ENCODE measurements at places on chromosomes 11 and 22. TPM values are rescaled to one million over a fixed set of nuclear protein-coding genes. Genes with fewer than 3 reads are reported as not detected.

GRCh38 chr22:21104126-21104691 lies 58.5 kb downstream of the LRRC74B start:
- peaks cover 1% of the 10 kb centered on the region for H3K27me3 ChIP-seq
- no peak overlapping the region for H3K4me3 ChIP-seq
- no peak overlapping the region for H3K27ac ChIP-seq
- peaks cover 13% of the 10 kb centered on the region for H3K4me1 ChIP-seq

The TRIM6 gene
- total RNA-seq: 10.1 TPM

DNA sequence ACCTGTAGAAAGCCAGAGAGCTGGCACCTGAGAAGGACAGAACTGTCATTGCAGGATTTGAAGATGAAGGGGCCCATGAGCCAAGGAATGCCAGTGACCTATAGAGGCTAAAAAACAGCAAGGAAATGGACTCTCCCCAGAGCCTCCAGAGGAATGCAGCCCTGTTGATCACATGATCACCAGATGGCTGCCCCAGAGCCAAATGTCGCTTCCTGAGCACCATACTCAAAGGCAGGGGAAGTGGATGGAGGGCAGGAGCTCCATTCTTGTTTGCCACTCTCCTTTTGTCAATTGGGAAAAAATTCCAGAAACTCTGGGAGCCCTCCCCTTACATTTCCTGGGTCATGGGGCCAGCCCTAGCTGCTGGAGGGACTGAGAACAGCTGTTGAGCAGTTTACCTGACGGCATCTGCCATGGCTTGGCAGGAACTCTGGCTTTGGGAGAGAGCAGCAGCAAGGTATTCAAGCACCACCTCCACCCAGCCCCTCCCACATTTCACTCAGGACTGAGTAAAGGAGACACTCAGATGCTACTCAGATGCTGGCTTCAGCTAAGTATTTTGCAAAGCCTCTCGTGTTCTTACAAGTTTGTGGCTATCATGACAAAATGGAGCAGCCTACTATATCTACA lies 46.9 kb downstream of the DKK3 start:
- no peak for DNase-seq
- no peak overlapping the region for H3K27ac ChIP-seq
- peaks cover 18% of the 10 kb centered on the region for H3K4me1 ChIP-seq
- peaks cover 12% of the 10 kb centered on the region for H3K27me3 ChIP-seq
- peaks cover 14% of the 10 kb centered on the region for H3K36me3 ChIP-seq

- peaks cover 25% of the 10 kb centered on the region for H3K4me1 ChIP-seq
- H3K36me3 ChIP-seq: no peaks in the 10 kb centered on the region
- no peak overlapping the region for H3K27ac ChIP-seq
- H3K4me3 ChIP-seq: no peak overlapping the region
- H3K27me3 ChIP-seq: peaks cover 2% of the 10 kb centered on the region
Measured at GRCh38 chr11:131903074-131903473, 532.7 kb downstream of the NTM start.

The ACR gene
- 2.8 TPM for total RNA-seq

The UPB1 gene
- total RNA-seq: 0.13 TPM

DNA sequence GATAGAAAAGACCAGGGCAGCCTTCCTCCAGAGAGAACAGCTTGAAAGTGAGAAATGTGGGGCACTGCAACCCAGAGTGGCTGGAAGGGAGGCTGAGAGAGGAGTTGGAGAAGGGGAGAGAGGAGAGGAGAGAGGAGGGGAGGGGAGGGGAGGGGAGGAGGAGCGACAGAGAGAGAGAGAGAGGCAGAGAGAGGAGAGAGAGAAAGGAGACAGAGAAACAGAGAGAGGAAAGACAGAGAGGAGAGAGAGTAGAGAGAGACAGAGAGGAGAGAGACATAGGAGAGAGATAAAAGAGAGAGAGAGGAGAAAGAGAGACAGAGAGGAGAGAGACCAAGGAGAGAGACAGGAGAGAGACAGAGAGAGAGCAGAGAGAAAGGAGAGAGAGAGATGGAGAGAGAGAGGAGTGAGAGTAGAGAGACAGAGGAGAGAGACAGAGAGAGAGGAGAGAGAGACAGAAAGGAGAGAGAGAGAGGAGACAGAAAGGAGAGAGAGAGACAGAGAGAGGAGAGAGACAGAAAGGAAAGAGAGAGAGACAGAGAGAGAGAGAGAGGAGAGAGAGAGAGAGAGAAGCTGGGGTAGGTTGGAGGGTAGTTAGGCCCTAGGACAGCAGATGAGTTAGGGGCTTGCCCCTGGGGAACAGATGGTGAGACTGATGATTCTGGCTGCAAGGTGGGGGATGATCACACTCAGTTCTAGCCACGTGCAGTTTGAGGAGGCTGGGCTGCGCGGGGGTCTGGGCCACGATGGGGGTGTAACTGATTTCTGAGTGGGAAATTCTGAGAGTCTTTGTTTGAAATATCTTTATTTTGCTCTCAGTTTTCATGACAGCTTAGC lies 8.5 kb upstream of the SCYL1 start:
- H3K4me3 ChIP-seq: no peak overlapping the region
- peaks cover 2% of the 10 kb centered on the region for H3K4me1 ChIP-seq
- H3K36me3 ChIP-seq: no peaks in the 10 kb centered on the region
- H3K27me3 ChIP-seq: peaks cover 4% of the 10 kb centered on the region

DNA sequence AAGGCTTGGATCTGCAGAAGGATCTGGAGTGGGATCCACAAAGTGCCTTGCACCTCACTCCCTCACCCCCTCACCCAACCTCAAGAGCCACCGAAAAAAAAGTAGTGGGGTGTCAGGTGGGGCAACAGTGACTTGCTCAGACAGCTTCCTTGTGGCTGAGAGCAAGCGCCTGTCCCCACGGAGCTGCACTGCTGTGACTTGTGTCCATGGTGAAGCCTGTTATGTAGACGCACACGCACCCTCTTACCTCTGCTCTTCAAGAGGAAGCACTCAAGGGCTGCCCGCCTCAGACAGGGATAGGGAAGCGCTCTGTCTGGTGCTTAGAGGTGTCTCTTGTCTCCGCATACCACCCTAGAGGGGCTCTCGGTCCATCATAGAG lies 1.2 kb downstream of the DRD2 start:
- H3K27ac ChIP-seq: no peak overlapping the region
- H3K27me3 ChIP-seq: peaks cover 12% of the 10 kb centered on the region
- peaks cover 3% of the 10 kb centered on the region for H3K4me1 ChIP-seq
- peak overlapping the region; percentile 79 for H3K4me3 ChIP-seq
- no peak for DNase-seq
- H3K36me3 ChIP-seq: no peaks in the 10 kb centered on the region

GRCh38 chr22:37165940-37166674 lies 16.4 kb upstream of the IL2RB start:
- no peak overlapping the region for H3K4me3 ChIP-seq
- no peak overlapping the region for H3K27ac ChIP-seq
- H3K27me3 ChIP-seq: peaks cover 5% of the 10 kb centered on the region
- no peaks in the 10 kb centered on the region for H3K36me3 ChIP-seq
- H3K4me1 ChIP-seq: no peaks in the 10 kb centered on the region

The TM7SF2 gene
- 35.6 TPM for total RNA-seq

DNA sequence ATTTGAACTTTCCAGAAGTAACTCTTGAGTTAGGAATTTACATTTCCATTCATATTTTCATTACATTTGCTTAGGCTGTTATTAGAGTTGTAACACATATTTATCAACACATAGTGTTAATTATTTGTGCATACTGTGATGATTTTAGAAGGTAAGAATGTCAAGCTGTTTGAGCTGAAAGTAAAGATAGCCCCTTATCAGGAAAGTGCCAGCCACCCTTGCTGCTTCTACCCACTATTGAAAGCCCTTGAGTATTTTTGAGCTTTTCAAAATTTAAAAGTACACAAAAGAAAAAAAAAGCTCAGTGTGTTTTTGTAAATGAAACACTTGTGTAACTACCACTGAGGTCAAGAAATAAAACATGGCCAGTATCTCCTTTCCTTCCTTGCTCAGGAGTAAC lies 8.0 kb downstream of the APLP2 start:
- H3K27me3 ChIP-seq: no peaks in the 10 kb centered on the region
- no peak for DNase-seq
- no peak overlapping the region for H3K27ac ChIP-seq
- peaks cover 31% of the 10 kb centered on the region for H3K4me1 ChIP-seq
- H3K36me3 ChIP-seq: peaks cover 4% of the 10 kb centered on the region

- peaks cover 4% of the 10 kb centered on the region for H3K27me3 ChIP-seq
- no peak for DNase-seq
- H3K36me3 ChIP-seq: peaks cover 6% of the 10 kb centered on the region
- H3K27ac ChIP-seq: no peak overlapping the region
- H3K4me3 ChIP-seq: no peak overlapping the region
Measured at GRCh38 chr11:132220474-132220873, 850.1 kb downstream of the NTM start.

- peaks cover 1% of the 10 kb centered on the region for H3K27me3 ChIP-seq
- H3K4me3 ChIP-seq: no peak overlapping the region
- H3K4me1 ChIP-seq: peaks cover 7% of the 10 kb centered on the region
- H3K36me3 ChIP-seq: no peaks in the 10 kb centered on the region
- H3K27ac ChIP-seq: no peak overlapping the region
Measured at GRCh38 chr11:102972853-102973252, 17.3 kb upstream of the MMP13 start.

DNA sequence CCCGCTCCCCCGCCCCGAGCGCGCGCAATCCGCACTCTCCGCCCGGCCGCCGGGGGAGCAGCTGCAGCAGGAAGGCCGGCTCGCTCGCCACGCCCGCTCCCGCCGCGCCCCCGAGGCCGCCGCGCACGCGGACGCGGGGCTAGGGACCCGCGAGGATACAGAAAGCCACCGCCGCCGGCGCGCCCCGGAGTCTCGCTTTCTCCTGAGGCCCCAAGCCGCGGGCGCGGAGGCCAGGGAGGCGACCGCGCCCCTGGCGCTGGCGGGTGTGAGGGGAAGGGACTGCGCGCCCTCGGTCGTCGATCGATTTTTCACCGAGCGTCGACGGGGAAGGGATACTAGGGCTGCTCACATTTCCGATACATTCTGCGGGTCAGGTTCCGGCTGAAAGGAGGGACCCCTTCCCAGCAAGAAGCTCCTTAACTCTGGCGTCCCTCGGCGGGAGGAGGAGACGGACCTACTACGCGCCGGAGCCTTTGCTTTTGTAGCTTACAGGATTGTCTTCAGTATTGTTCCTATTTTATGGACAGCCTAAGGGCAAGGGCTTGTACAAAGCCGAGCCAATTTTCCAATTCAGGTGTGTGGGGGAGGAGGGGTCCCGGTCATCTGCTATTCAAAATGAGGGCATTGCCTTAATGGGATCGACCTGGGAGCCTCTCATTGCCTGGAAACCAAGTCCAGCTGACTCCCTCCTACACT lies 416 bp upstream of the GAB2 start:
- H3K4me3 ChIP-seq: peak overlapping the region; percentile 91
- peak overlapping the region; percentile 65 for H3K27ac ChIP-seq
- peaks cover 5% of the 10 kb centered on the region for H3K36me3 ChIP-seq
- DNase-seq: peak; percentile 92
- H3K4me1 ChIP-seq: peaks cover 53% of the 10 kb centered on the region

The BLID gene
- total RNA-seq: not detected

DNA sequence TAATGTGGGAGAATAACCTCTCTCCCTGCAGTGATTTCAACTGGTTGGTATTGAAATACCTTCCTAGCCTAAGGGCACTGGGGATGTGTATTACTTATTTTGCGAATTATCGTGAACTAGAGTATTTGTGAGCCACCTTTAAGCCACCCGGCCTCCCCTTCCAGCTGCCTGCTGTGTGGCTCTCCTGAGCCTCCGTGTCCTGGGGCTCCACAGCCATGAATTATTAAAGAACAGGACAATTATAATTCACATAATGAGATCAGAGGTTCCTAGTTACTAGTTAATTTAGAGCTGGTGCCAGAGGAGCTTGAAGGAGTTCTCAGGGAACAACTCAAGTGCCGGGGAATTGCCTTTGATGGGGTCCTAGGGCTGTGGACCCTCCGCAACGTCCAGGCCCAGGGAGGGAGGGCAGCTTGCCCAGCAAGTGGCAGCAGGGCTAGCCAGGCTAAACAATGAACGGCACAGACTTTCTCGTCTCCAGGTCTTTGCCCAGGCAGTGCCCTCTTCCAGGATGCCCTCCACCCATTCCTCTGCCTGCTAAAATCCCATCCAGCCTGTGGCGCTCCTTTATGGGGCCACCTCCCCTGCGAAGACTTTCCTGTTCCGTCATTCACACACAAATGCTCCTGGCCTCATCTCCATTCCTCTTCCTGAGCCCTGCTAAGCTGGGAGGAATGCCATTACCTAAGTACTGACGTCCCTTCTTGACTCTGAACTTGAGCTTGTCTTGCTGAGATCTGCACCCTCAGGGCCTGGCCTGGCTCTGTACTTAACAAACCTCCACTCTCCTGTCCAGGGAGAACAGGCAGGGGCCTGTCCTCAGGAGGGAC lies 91.5 kb downstream of the RTL6 start:
- H3K27me3 ChIP-seq: peaks cover 5% of the 10 kb centered on the region
- peaks cover 5% of the 10 kb centered on the region for H3K4me1 ChIP-seq
- H3K4me3 ChIP-seq: no peak overlapping the region
- no peaks in the 10 kb centered on the region for H3K36me3 ChIP-seq
- DNase-seq: no peak
- H3K27ac ChIP-seq: no peak overlapping the region

The MMP26 gene
- total RNA-seq: not detected

The TMEM184B gene
- 59.8 TPM for total RNA-seq

The APOA5 gene
- not detected for total RNA-seq

GRCh38 chr11:87859636-87860035 lies 315.6 kb downstream of the RAB38 start:
- no peaks in the 10 kb centered on the region for H3K36me3 ChIP-seq
- DNase-seq: no peak
- no peak overlapping the region for H3K4me3 ChIP-seq
- no peaks in the 10 kb centered on the region for H3K27me3 ChIP-seq

- H3K4me3 ChIP-seq: peak overlapping the region; percentile 42
- peaks cover 5% of the 10 kb centered on the region for H3K36me3 ChIP-seq
- H3K27ac ChIP-seq: no peak overlapping the region
Measured at GRCh38 chr22:50260801-50261614, 475 bp downstream of the MAPK12 start.

- H3K27me3 ChIP-seq: peaks cover 3% of the 10 kb centered on the region
- H3K4me3 ChIP-seq: no peak overlapping the region
- DNase-seq: no peak
- H3K4me1 ChIP-seq: peaks cover 27% of the 10 kb centered on the region
- H3K27ac ChIP-seq: no peak overlapping the region
- H3K36me3 ChIP-seq: peaks cover 4% of the 10 kb centered on the region
Measured at GRCh38 chr11:120385110-120385509, 48.9 kb downstream of the ARHGEF12 start.

DNA sequence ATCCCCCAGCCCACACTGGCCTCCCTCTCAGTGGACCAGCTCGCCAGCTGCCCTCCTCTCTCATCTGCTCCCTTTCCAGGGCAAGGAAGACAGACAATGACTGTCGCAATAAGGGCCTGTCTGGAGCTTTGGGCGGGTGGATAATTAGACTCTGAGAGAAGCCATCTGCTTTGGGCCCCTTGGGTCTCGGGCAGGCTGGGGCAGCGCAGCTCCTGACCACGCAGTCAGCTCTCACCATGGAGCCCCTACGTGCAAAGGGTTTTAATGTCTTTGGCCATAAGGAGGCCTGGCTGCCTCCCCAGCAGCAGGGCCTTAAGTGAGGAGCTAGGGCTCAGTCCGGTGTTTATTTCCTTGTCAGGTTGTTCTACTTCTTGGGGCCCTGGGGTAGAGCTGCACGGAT lies 153.9 kb downstream of the CHST1 start:
- H3K4me1 ChIP-seq: peaks cover 12% of the 10 kb centered on the region
- peaks cover 4% of the 10 kb centered on the region for H3K27me3 ChIP-seq
- H3K4me3 ChIP-seq: no peak overlapping the region
- peaks cover 3% of the 10 kb centered on the region for H3K36me3 ChIP-seq
- DNase-seq: no peak

The ART1 gene
- total RNA-seq: not detected

The GDPD4 gene
- total RNA-seq: not detected

The AIFM3 gene
- total RNA-seq: 0.15 TPM

The IGF2 gene
- 2.1 TPM for total RNA-seq

- DNase-seq: no peak
- H3K4me1 ChIP-seq: no peaks in the 10 kb centered on the region
- no peaks in the 10 kb centered on the region for H3K36me3 ChIP-seq
- no peaks in the 10 kb centered on the region for H3K27me3 ChIP-seq
- no peak overlapping the region for H3K4me3 ChIP-seq
Measured at GRCh38 chr11:113082341-113082955, 121.2 kb downstream of the NCAM1 start.

The CBLIF gene
- not detected for total RNA-seq

Measured in endothelial cell (in vitro differentiated cells).